ENCODE measurements at places on chromosomes 11 and 22. TPM values are rescaled to one million over a fixed set of nuclear protein-coding genes. Genes with fewer than 3 reads are reported as not detected.

DNA sequence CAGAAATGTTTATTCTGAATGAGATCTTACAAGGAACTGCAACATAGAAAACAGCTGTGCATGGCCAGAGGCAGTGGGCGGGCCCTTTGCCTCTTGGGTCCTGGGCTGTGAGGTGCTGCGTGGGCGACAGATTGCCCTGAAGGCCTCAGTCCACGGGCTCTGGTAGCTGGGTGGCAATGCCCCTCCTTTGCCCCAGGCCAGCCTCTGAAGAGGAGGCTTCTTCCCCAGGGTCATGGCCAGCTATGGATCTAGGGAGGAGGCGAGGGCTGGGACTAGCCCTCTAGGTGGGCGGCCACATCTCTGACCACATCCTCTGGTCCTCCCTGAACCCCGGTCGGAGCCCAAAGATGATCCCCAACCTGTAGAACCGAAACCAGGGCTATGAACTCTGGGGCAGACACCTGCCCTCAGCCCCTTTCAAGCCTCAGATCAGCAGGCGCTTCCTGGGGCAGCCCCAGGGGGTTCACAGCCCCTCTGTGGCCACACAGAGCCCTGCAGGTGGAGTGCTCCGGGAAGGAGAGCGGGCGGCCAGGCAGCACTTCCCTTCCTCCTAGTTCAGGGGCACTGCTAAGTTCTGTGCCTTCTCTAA, 6.6 kb upstream of the CDC42BPG start:
- no peaks in the 10 kb centered on the region for H3K4me1 ChIP-seq
- peak; percentile 69 for DNase-seq
- peaks cover 2% of the 10 kb centered on the region for H3K36me3 ChIP-seq
- H3K4me3 ChIP-seq = no peak overlapping the region
- no peak overlapping the region for H3K27ac ChIP-seq

GRCh38 chr22:23262518-23263332, 82.4 kb downstream of the BCR start:
- peak; percentile 42 for DNase-seq
- peaks cover 24% of the 10 kb centered on the region for H3K36me3 ChIP-seq
- no peaks in the 10 kb centered on the region for H3K4me1 ChIP-seq
- no peak overlapping the region for H3K27ac ChIP-seq

- no peaks in the 10 kb centered on the region for H3K36me3 ChIP-seq
- no peaks in the 10 kb centered on the region for H3K4me1 ChIP-seq
- no peak overlapping the region for H3K4me3 ChIP-seq
- H3K27me3 ChIP-seq = peaks cover 9% of the 10 kb centered on the region
- no peak for DNase-seq
These were observed 15.3 kb downstream of the IL17REL start for GRCh38 chr22:49997251-49997599.

GRCh38 chr11:3155691-3156258, 9.3 kb downstream of the OSBPL5 start:
- no peaks in the 10 kb centered on the region for H3K27me3 ChIP-seq
- peaks cover 3% of the 10 kb centered on the region for H3K36me3 ChIP-seq
- no peak for DNase-seq
- H3K4me1 ChIP-seq = peaks cover 2% of the 10 kb centered on the region
- H3K4me3 ChIP-seq = no peak overlapping the region
- H3K27ac ChIP-seq = no peak overlapping the region

DNA sequence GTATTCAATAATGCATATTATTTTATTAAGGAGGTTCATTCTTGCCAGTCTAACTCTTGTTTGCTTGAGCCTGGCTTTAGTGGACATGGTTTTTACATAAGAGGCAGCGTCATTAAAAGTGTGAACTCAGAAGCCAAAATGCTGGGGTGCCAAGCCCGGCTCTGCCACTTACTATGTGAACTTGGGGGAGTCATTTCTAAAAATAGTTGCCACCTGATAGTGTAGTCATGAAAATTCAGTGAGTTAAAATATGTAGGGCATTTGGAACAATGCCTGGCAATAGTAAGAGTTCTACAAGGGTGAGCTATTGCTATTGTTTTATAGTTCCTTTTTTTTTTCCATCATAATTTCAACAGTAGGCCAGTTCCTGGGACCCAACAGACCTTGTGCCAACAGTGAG, 49.9 kb downstream of the TENM4 start:
- no peaks in the 10 kb centered on the region for H3K27me3 ChIP-seq
- DNase-seq = no peak
- no peak overlapping the region for H3K27ac ChIP-seq
- peaks cover 13% of the 10 kb centered on the region for H3K4me1 ChIP-seq

DNA sequence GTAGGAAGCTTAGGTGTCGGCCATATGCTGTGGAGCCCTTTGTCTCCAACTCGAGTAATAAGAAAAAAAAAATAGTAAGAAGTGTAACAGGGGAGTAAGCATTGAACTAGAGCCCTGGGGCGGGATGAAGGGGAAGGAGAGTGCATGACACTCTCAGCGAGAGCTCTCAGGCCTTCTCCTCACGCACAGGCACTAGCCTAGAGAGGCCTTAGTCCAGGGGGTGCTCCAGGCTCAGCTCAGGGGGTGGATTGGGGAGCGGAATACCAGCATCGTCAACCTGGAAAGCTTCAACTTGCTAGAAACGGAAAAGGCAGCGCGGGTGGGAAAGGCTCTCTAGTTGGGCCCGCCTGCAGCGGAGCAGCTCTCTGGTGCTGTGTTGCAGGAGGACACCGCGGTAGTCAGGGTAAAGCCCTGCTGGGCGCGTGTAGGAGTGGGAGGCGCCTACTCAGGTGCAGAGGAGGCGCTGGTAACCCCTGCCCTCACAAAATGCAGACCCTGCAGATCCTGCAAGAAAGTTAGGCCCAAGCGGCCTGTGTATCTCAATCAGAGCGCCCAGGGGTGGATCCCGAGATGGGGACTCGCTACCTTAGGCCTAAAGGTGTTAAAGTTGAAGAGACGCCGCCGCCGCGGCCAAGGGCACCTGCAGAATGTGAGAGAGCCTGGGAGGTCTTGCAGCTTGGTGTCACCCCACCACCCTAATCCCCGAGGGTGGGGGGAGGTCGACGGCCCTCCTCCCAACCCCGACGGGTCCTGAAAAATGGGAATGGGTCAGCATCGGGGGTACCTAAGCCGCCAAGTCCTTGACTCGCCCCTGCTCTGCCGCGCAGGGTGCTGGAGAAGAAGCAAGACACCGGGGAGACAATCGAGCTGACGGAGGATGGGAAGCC, 2.8 kb downstream of the SLC17A6 start:
- H3K4me3 ChIP-seq = peak overlapping the region; percentile 62
- H3K4me1 ChIP-seq = no peaks in the 10 kb centered on the region
- peaks cover 17% of the 10 kb centered on the region for H3K27me3 ChIP-seq
- no peak overlapping the region for H3K27ac ChIP-seq

DNA sequence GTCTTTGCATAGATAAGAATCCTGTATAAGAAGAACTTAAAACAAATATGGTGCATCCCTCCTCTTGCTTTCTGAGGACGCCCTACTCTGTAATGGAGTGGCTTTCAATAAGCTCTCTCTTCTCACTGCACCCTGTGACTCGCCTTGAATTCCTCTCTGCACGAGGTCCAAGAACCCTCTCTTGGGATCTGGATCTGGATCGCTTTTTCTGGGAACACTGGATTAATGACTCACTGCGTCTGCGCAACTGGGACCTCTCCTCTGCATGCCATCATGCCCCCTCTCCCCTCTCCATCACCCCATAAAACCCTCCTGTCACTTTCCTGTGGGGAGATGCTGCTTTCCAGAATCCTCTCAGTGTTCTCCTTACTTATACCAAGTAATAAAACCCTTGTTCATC, 15.1 kb upstream of the CABP2 start:
- H3K27ac ChIP-seq = no peak overlapping the region
- no peak overlapping the region for H3K4me3 ChIP-seq
- H3K4me1 ChIP-seq = no peaks in the 10 kb centered on the region

- no peak overlapping the region for H3K27ac ChIP-seq
- no peak overlapping the region for H3K4me3 ChIP-seq
- H3K27me3 ChIP-seq = no peaks in the 10 kb centered on the region
- no peaks in the 10 kb centered on the region for H3K36me3 ChIP-seq
These were observed 100.0 kb upstream of the B3GAT1 start for GRCh38 chr11:134512061-134512460.

DNA sequence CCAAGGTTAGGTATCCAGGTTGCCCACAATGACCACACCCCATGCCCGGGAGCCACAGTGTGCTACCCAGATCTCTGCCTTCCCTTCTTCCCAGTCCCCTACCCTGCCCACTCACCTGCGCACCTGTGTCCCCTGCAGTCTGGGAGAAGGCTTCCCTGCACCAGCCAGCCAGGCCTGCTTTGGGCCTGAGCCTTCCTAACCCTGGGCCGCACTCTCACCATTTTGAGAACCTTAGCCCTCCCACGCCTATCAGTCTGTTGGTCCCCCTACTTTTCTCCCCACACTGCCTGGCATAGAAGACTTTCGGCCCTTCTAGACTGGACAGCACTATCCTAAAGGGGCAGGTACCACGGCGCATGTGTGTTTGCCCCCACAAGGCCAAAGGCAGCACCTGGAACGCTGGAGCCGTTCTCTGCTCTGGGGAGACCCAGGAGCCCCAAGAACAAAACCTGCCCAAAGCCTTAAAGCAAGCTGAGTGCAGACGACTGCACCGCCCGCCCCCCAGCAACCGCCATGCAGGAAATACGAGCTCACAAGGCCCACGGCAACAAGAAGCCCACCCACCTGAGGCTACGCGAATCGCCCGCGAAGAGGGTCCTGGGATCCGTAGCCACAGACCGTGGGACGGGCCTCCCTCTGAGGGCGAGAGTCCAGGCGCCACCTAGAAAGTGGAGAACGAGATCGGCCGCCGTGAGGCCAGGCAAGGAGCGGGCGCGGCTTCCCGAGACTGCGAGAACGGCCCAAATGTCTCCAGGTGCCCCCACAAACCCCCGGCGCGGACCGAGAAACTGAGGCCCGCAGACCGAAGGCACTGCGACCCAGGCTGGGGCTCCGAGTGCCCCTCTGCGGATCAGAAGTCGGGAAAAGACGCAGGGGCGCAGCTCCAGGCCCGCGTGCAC, 546 bp downstream of the GNB1L start:
- H3K27ac ChIP-seq = no peak overlapping the region
- H3K36me3 ChIP-seq = peaks cover 47% of the 10 kb centered on the region
- DNase-seq = no peak
- no peaks in the 10 kb centered on the region for H3K4me1 ChIP-seq

GRCh38 chr11:10443721-10444235, 11.3 kb upstream of the AMPD3 start:
- no peak for DNase-seq
- no peaks in the 10 kb centered on the region for H3K27me3 ChIP-seq
- H3K27ac ChIP-seq = no peak overlapping the region

DNA sequence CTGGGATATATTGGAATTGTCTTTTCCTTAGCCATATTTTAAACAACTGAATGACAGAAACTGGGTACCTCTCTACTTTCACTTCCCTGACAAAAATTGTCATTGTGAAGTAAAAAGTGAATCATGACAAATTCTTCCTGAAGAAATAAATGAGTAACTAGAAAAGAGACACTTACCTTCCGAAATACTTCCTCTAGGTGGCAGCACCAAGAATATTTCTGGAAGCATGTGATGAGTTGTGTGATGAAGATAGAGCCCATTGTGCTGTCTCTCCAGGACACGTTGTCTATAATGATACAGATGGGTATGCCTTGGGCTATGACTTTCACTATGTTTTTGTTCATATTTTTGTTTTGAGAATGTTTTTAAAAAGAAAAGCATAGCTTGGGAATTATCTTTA, 21.5 kb downstream of the CASP4 start:
- H3K36me3 ChIP-seq = no peaks in the 10 kb centered on the region
- H3K4me3 ChIP-seq = no peak overlapping the region
- no peak for DNase-seq
- no peak overlapping the region for H3K27ac ChIP-seq
- no peaks in the 10 kb centered on the region for H3K4me1 ChIP-seq

The KCNJ4 gene
- 0.92 TPM for total RNA-seq

The SUSD2 gene
- total RNA-seq = 3.8 TPM
